ENCODE measurements at places on chromosomes 7 and 10. TPM values are rescaled to one million over a fixed set of nuclear protein-coding genes. Genes with fewer than 3 reads are reported as not detected.

- no peaks in the 10 kb centered on the region for H3K27me3 ChIP-seq
- H3K27ac ChIP-seq = no peak overlapping the region
- H3K4me1 ChIP-seq = no peaks in the 10 kb centered on the region
- DNase-seq = no peak
- H3K4me3 ChIP-seq = no peak overlapping the region
- no peaks in the 10 kb centered on the region for H3K36me3 ChIP-seq
Measured at GRCh38 chr10:129641982-129642381, 174.9 kb downstream of the MGMT start.

ZNF727 gene
- total RNA-seq = not detected

DNA sequence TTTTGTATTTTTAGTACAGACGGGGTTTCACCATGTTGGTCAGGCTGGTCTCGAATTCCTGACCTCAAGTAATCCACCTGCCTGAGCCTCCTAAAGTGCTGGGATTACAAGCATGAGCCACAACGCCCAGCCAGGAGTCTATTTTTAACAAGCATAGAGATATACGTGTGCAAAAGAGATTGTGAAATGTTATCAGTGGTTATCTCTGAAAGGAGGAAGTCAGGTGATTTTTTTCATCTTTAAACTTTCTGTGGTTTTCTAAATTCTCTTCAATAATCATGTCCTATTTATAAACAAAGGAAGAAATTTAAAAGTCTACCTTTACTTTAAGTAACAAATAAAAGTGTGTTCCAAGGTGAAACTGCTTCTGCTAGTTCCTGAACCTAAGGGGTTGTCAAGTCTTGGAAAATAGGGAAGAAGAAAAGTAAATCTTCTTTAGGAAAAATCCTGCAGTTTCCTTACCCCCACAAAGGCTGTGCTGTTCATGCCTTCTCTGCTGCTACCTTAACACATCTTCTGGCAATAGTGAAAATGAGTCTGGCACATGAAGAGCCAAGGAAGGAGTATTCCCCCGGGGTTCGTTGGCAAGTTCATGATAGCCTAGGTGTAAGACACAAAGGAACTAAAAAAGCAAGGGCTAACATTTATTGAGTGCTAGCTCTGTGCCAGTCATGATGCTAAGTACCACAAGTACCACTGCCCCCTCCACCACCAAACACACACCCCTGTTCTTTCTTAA is 51.1 kb downstream of the CYP26A1 start:
- DNase-seq = no peak
- peaks cover 23% of the 10 kb centered on the region for H3K36me3 ChIP-seq
- no peaks in the 10 kb centered on the region for H3K4me1 ChIP-seq
- no peak overlapping the region for H3K27ac ChIP-seq

DNA sequence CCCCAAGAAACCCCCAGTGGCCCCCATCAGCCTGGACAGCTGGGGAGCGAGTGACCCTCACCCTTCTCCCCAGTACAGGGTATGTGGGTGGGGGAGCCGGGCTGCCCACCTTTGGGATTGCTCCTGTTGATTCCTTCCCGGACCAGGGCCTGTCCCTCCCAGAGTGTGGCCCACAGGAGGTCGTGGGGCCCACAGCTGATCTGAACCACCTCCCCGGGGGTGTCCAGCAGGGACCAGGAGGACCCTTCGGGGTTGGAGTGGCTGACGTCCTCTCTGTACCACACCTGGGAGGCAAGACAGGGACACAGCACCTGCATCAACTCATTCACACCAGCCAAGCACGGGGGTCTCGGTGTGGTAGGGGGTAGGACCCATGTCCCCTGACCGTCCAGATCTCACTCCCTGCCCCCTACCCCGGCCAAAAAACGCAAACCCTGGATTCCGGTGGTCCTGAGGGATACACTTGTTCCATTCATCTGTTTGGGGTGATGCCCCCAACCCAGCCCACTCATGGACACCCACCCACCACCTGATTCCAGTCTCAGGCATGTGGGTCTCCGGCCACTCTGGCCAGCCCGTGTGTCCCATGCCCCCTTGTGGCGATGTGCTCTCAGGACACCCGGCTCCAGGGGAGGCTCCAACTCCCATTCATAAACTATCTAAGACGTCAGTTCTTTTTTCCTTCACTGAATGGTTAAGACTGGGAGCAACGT is 10.9 kb downstream of the TECPR1 start:
- no peak overlapping the region for H3K4me3 ChIP-seq
- peaks cover 5% of the 10 kb centered on the region for H3K36me3 ChIP-seq
- DNase-seq = no peak
- no peak overlapping the region for H3K27ac ChIP-seq
- no peaks in the 10 kb centered on the region for H3K27me3 ChIP-seq

DNA sequence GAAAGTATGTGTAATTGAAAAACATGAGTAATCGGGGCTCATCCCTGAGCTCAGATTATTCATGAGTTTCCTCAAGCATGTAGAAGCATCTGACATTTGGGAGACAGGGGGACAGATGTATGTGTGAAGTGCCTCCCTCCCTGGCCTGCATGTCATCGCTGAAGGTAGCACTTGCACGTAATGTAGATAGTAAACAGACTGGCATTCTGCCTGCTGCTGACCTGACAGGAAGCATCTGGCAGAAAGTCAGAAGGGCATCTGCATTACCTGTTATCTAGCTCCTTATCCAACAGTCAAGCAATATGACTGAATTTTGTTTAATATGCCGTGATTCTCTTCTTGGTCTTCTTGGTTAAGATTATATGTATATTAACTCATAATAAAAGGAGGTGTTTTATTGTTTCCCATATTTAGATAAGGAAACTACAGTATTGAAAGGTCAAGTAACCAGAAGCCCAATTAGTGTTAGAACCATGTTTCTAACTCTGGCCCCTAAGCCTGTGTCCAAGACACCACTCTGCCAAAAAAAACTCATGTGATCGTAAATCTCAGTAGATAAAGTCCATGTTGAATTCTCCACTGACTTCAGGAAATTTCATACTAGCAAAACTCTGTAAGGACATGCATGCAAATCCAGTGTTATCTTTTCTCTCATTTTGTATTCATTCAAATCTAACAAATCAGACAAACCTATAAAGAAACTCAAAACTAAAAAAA is 918.1 kb upstream of the MBL2 start:
- H3K4me1 ChIP-seq = no peaks in the 10 kb centered on the region
- H3K36me3 ChIP-seq = no peaks in the 10 kb centered on the region
- no peaks in the 10 kb centered on the region for H3K27me3 ChIP-seq
- DNase-seq = no peak
- H3K27ac ChIP-seq = no peak overlapping the region
- no peak overlapping the region for H3K4me3 ChIP-seq

DNA sequence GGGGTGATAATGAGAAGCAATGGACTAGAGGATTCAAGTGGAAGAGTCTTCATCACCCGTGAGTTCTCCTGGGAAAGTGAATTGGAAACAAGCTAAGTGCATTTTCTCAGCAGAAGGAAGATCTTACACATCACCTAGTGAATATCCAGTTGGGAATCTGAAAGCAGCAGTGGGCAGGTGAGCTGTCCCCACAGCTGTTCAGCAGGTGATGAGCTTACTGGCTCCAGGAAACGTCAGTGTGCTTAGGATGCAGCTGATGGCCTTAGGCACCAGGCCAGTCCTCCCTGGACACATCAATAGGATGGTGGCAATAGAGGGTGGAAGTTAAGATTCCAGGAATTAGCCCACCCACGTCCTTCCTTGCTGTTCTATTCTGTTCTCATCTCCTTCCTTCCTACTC is 66.7 kb downstream of the NOD1 start:
- H3K27ac ChIP-seq = no peak overlapping the region
- no peak for DNase-seq
- H3K27me3 ChIP-seq = no peaks in the 10 kb centered on the region

- no peak overlapping the region for H3K4me3 ChIP-seq
- no peak for DNase-seq
- no peaks in the 10 kb centered on the region for H3K27me3 ChIP-seq
- no peaks in the 10 kb centered on the region for H3K36me3 ChIP-seq
Measured at GRCh38 chr7:73974948-73975926, 52.7 kb upstream of the ELN start.

DNA sequence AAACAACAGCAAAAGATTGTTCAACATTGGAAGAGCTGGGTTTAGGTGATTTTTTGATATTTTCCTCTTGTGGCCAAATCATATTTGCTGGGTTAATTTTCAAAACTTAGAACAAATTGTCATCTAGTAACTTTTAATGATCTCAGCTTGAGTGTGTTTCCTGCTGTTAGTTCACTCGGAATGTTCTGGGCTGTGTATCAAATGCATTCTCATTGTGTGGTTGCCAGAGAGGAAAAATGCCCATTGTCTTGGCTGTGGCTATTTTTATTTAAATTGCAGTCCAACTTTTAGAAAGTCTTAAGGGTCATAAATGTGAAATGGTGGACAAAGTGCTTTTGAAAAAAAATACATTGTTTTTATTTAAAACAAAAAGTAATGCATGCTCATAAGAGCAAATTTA is 542.0 kb downstream of the TNS3 start:
- no peak overlapping the region for H3K4me3 ChIP-seq
- no peaks in the 10 kb centered on the region for H3K27me3 ChIP-seq
- H3K27ac ChIP-seq = no peak overlapping the region
- H3K36me3 ChIP-seq = no peaks in the 10 kb centered on the region

TMEM178B gene
- total RNA-seq = 9.0 TPM

DNA sequence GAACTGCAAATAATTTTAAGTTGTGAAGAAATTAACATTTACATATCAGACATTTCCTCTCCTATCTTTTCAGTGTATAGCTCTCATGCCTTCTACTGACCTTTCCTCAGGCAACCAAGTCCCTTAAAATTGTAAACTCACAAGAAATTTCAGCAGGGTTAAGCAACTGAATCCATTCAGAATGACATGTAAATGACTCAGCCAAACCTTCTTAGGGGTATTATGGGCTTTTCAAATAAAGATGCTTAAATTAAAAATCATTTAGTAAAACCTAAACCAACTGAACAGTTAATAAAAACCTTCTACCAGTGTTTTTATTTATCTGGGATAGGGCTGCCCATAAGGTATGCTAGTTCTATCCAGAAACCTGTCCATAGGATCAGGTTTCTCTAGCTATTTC is 20.7 kb downstream of the WAPL start:
- peaks cover 21% of the 10 kb centered on the region for H3K36me3 ChIP-seq
- H3K27me3 ChIP-seq = no peaks in the 10 kb centered on the region
- H3K4me3 ChIP-seq = no peak overlapping the region
- H3K4me1 ChIP-seq = peaks cover 30% of the 10 kb centered on the region
- peak overlapping the region; percentile 37 for H3K27ac ChIP-seq

DNA sequence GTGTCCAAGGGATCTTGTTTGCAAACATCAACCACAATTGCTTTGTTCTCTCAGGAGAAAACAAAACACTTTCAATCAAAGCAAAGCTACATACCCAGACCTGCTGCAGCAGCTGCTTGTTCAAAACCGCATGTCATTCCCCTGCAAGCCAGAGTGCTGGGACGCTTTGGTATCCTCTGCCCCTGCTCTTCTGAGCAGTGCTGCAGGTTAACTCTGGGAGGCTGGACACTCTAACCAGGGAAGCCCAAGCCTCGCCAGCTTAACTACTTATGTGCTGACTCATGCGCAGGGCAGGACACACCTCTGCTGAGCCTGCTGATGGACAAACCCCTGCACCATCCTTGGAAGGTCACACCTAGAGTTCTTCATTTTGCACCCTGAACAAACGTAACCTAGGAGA is 28.2 kb upstream of the ASAH2 start:
- no peak overlapping the region for H3K4me3 ChIP-seq
- no peaks in the 10 kb centered on the region for H3K36me3 ChIP-seq
- H3K27me3 ChIP-seq = peaks cover 36% of the 10 kb centered on the region
- H3K4me1 ChIP-seq = no peaks in the 10 kb centered on the region

OR2F2 gene
- not detected for total RNA-seq

CPA2 gene
- total RNA-seq = not detected

GRCh38 chr10:62384057-62384446 is 9.9 kb downstream of the ZNF365 start:
- DNase-seq = peak; percentile 79

DNA sequence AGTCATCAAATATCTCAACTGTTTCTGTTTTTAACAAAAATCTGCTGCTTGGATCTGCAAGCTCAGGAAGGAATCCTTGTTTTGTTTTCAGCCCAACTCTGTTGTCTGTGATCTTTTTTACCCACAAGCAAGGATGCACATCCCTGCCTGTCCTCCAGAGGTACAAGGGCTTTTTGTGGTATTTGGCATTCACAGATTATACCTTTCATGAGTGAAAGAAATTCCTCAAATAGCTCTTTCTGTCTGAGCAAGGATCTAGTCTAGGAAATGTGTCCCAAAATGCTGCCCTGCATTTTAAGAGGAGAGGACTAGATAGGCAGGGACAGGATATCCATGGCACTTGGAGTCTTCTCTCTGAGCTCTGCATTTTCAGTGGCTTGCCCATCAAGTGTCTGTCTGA is 151.8 kb downstream of the BMPER start:
- no peaks in the 10 kb centered on the region for H3K4me1 ChIP-seq
- no peak overlapping the region for H3K4me3 ChIP-seq
- peaks cover 14% of the 10 kb centered on the region for H3K27me3 ChIP-seq
- no peak for DNase-seq

DNA sequence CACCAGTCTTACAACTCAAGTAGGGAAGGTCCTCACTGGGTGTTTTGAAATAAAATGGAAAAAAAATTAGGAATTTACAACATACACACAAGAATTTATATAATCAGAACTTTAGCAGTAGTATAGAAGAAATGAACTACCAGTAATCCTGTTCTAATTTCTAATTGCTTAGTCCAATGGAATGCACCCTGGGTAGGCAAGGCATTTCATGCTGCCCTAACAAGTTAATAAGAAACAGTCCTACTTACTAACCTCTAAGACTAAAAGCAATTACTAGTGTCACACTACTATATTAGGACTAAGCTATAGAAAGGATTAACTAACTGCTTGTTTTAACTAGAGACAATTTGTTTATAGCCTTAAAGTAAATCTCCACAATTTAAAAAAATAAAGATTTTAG is 158.1 kb downstream of the BTAF1 start:
- no peaks in the 10 kb centered on the region for H3K27me3 ChIP-seq
- H3K4me1 ChIP-seq = peaks cover 3% of the 10 kb centered on the region
- no peak overlapping the region for H3K27ac ChIP-seq
- H3K4me3 ChIP-seq = no peak overlapping the region

- no peak for DNase-seq
- H3K4me1 ChIP-seq = no peaks in the 10 kb centered on the region
- no peak overlapping the region for H3K4me3 ChIP-seq
- no peaks in the 10 kb centered on the region for H3K36me3 ChIP-seq
Measured at GRCh38 chr7:123819001-123819400, 26.0 kb upstream of the HYAL4 start.

ELN gene
- total RNA-seq = 0.10 TPM

SFTPA1 gene
- total RNA-seq = not detected

- H3K4me1 ChIP-seq = no peaks in the 10 kb centered on the region
- H3K27ac ChIP-seq = no peak overlapping the region
- H3K4me3 ChIP-seq = no peak overlapping the region
- H3K36me3 ChIP-seq = no peaks in the 10 kb centered on the region
- DNase-seq = no peak
- H3K27me3 ChIP-seq = no peaks in the 10 kb centered on the region
Measured at GRCh38 chr7:151727579-151728285, 149.2 kb downstream of the PRKAG2 start.

DNA sequence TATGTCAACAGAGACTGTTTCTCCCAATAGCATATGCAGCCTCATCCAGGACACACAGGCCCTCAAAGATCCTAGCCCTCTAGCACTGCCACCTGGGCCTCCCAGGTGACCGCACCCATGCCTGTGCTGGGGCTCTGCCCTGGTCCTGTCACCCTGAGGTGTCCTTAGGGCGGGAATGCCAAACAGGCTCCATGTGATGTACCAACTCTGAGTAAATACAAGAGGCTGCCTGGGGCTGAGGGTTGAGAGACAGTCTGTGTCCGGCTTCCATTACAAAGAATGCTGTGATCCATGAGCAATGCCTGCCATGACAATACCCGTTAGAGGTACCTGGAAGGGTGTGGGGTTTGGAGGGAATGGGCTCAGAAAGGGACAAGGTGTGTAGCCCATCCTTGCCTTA is 83.0 kb upstream of the KAT6B start:
- H3K4me3 ChIP-seq = no peak overlapping the region
- H3K4me1 ChIP-seq = peaks cover 16% of the 10 kb centered on the region
- no peak overlapping the region for H3K27ac ChIP-seq
- no peaks in the 10 kb centered on the region for H3K36me3 ChIP-seq

PON1 gene
- not detected for total RNA-seq

Data from natural killer cell treated with Interleukin-12 subunit alpha and Interleukin-12 subunit beta and Interleukin-15 and Interleukin-18, amount 100 ng/mL, for 72 hours (primary cell).